ENCODE measurements at places on chromosomes 12 and 14.

DNA sequence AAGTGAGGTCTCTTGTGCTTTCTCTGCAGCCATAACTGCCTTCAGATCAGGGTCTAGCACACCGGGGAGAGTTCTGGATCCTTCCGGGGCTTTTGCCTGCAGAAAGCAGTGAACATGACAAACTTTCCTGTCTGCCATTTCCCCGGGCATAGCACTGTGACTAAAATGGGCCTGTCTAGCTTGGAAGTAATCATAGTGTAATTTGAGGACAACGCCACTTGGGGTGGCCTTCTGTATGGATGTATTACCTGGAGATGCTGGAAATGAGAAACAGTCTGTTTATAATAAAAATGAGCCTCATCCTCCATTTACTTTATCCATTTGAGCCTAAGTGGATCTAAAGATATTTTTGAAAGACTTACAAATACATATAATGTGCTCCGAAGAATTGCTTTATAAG is 453.7 kb downstream of the VRK1 start:
- no peak for DNase-seq

DNA sequence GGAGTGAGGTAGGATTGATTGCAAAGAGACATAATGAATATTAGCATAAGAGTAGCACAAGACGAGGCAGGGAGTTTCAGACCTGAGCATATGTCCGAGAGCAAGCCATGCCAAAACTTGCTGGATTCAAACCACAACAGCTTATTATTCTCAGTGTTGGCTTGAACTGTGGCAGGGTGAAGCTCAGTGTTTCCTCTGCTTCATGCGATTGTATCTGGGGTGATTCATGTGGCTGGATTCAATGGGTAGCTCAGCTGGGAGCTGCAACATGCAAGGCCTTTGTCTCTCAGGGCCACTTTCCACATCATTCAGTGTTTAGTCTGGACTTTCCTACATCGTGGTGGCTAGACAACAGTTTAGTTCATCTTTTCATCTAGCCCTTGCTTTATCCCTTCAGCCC is 22.1 kb upstream of the E2F7 start:
- no peak for DNase-seq

DNA sequence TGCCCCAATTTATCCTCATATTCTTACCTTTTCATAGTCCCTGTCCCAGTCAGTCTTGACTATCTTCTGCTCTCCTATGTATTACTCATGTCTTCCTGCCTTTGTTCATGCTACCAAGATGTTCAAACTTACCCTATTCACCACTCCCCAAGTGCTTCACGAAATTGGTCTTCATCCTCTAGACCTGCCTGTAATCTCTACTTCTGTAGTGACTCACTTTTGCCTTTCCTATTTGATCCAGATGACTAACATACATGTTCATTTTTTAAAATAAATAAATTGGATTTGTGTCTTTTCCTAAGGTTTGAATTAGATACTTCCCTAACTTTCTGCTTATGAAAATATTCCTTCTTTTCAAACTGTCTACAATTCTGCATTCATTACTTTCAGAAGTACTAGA is 107.7 kb upstream of the PPM1H start:
- no peak for DNase-seq

DNA sequence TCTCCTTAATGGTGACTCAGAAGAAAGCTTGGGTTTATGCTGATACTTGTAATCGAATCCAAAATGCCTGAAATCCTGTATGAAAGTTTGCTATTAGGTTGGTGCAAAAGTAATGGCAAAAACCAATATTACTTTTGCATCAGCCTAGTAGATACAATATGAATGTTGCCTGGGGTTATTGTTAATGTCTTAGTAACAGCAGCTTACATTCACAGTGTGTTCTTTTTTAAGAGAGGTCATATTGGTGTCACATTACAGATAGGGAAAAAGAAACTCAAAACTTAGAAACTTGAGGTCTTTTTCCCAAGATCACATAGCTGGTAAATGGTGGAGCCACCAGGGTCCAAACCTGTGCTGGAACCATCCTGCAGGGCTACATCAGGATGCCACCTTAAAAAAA is 25.2 kb downstream of the SRGAP1 start:
- DNase-seq, result no peak

- DNase-seq, result no peak
These were observed 182.3 kb downstream of the DACT1 start for GRCh38 chr14:58820032-58820431.

DNA sequence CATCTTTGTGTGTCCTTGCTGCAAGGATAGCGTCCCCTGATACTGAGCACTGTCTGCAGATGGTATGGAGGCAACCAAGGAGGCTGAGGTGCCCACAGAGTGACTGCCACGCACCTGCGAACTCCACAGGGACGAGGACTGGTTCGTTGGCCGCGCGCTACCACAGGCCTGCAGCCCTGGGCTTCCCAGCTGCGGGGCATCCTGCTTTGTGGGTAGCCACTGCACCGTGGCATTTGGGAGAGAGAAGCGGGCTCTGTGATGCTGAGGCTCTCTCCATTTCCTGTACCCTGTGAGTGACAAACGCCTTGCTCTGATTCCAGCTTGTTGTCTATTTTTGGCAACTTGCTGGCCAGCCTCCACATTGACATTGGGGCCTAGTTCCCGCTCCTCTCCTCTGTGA is 76.3 kb downstream of the SLC15A4 start:
- no peak for DNase-seq

GRCh38 chr12:52691076-52691840 is 11.1 kb upstream of the KRT1 start:
- no peak for DNase-seq

- no peak for DNase-seq
These were observed 88.4 kb downstream of the MYF5 start for GRCh38 chr12:80805106-80805505.

GRCh38 chr14:66643344-66643743 is 135.4 kb downstream of the GPHN start:
- DNase-seq, result no peak

DNA sequence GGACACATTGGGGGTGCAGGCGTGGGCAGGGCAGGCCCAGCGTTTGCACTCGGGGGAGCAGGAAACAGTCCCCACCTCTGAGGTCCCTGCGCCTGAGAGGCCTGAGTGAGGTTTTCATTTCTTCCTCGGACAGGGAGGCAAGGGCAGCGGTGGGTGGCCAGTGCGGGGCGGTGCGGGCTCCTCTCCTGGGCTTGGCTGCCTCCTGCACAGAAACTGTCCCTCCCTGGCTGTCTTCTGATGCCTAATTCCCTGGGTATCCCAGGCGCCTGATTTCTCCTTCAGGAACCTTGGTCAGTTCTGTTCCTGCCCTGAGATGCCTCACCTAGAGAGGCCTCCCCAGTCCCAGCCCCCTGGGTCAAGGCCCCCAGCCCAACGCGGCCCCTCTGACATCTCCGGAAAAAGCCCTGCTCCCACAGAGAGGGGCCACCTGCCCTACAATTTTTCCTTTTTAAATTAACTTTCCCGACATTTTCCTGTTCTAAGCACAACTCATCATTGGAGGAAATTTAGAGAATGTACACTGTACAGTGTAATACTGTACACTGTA is 260.3 kb downstream of the ADGRD1 start:
- no peak for DNase-seq

DNA sequence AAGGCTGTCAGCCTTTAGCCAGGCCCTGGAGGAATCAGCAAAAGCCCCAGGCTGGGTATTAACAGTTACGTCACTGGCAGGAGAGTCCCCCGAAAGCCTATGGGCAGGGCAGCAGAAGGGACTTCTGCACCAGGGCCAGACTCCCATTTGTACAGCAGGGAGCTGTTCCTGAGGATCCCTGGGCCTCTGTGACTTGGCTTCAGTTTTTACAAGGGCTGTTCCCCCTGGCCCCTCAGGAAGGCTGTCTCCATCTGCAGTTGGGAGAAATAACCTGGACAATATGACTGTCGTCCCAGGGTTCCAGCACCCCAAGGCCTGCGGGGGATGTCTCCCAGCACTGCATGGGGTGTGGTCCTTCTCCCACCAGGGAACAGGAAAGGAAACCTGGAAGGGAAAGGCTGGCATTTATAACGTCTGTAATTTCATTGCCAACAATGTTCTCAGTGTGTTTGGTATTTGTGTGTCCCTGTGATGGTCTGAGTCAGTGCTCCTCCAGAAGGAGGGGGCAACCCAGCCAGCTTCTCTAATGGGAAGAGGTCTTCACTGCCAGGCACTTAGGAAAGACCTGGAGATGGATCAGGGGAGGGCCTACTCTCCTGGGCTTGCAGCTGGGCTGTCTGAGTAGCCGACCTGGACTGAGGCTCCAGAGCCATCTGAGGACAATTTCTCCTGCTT is 42.4 kb downstream of the ERH start:
- no peak for DNase-seq

GRCh38 chr14:72779679-72780078 is 114.2 kb downstream of the DPF3 start:
- no peak for DNase-seq

DNA sequence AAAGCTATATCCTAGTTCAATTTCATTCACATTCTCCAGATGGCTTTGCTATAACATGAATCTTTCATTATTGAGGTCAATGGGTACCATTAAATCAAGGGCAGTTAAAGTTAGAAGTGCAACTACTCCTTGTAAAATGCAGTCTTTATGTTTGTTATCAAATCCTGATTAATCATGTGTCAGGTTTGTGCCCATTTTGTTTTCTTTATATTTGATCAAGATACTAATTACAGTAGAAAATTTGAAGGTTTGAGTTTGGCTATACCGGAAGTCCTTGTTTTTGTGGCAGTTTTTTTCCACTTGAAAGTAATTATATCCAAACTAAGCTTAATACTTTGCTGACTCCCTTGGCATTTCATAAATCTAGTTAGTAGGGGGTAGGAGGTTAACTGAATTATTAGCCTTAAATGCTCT is 513.0 kb downstream of the DIO2 start:
- DNase-seq, result no peak

DNA sequence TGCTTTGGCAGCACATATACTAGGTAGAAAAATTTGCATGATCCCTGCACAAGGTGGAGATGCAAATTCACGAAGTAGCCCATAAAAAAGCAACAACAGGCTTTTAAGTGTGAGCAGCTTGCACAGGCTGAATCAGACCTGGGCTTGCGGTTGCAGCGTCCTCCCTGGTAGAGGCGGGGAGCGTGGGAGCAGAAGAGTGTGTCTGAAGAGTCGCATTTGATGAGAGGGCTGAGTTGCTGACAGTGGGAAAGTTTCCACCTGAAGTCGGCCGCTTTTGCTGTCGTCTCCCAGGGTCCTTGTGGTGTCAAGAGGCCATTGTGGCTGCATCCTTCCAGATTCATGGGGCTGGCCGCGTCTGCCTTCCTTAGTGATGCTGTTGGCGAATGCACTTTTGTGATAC is 6.2 kb downstream of the AACS start:
- no peak for DNase-seq

- no peak for DNase-seq
These were observed 16.3 kb downstream of the ZBTB39 start for GRCh38 chr12:56989861-56990610.

DNA sequence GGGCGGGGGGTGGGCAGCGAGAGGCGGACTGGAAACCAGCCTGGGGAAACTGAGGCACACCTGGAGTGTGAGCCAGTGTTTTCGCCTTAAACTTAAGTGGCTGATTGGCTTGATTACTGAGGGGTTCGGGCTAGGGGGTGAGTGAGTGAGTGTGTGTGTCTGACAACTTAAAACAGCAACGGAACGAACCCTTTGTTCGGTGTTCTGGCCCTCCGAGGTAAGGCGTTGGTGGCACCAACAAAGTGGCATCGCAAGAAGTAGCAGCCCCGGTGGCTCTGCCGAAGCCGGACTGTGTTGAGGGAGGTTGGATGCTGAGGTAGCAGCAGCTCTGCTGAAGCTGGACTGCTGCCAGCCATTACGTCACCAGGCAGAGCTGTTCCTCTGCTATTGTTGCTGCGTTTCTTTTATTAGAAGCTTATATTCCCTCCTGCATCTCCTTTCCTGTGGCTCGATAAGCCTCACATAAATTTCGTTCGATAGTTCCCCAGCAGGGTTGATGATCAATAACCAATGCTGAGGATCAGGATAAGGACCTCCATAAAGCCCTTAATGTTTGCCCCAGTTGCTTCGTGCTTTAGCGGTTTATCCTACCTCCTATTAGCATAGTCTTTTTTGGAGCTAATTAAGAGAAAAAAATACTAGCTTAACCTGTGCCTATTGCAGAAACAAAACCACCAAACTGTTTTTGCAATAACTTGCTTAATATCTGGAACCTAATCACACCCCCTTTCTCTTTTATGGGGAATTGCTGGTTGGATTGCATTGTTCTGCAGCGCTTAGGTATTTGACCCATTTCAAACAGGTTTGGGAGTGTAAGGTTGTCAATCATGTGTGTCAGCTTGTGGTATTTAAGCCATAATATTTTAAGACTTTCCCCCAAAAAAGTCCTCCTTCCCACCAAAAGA is 1.3 kb downstream of the GPR137C start:
- peak; percentile 22 for DNase-seq

DNA sequence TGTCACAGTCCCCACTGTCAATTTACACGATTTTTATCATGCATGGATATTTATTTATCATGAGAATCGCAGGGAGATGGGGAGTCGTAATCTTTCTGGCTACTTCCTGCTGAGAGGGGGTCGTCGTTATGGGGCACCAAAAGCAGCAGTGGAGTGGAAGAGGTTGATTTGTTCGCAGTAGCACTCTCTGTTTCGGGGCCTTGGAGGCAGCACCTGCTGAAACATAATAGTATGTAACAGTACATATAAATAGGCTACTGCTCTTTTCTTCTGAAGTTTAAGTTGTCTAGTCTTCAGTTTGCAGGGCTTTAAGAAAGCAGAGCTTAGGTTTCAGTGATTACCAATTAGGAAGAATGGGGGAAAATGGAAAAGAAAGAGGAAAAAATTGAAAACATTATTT is 3.8 kb downstream of the SOAT2 start:
- no peak for DNase-seq

DNA sequence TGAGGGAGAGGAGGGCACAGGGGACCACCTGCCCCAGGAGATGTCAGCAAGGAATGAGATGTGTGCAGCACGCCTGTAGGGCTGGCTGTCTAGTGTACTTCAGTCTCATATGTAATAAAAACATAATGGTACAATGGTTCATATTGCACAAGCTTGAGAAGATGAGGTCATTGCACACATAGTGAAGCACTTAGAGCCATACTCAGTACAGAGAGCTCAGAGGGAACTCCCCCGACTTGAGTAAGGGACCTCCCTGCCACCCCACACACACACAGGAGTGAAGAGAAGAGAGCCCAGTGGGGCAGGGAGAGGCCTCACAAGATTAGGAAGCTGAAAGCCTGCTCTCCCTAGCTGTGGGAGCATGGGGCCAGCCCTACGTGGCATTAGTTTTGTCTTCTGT is 61.5 kb downstream of the SLC6A12 start:
- DNase-seq, result no peak

DNA sequence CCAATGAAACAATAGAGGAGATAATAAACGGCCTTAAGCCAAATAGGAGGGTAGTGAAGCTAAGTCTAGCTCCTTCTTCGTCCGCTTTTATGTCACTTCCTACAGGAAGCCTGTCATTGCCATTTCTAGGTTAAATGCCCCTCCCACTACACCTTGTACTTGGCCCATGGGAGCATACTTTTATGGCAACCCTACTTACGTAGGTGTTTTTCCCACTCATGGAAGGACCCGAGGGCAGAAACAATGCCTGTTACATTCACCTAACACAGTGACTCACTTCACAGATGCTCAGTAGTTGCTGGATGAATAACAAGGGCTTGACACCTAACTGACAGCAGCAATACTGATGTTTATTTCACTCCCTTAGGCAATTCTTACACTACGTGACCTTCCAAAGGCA is 44.5 kb downstream of the ALKBH1 start:
- no peak for DNase-seq
